IMR-90 (cell line): ENCODE measurements at places on chromosomes 16 and 17. TPM values are rescaled to one million over a fixed set of nuclear protein-coding genes. Genes with fewer than 3 reads are reported as not detected.

MT3 gene
- not detected in 2 replicates for total RNA-seq

EMC8 gene
- 23.7 and 28.3 TPM in 2 replicates for total RNA-seq

C16orf92 gene
- not detected in 2 replicates for total RNA-seq

CPHXL2 gene
- total RNA-seq: not detected in 2 replicates

DNA sequence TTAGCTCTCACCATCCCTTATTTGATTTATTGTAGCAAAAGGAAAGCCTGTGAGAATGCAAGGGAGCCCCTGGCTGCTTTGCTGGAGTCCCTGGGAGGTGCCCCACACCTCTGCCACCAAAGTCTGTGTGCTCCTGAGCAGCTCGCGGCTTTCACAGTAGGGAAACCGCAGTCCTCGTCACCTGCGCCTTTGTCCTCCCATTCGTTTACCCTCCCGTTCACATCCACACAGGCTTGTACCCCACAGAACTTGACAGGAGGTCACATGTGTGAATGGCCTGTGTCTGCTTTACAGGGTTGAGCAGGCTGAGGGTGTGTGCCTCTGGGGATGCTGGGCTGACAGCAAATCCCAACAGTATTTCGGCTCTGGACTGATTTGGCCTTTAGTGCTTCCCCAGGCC lies 152.5 kb downstream of the LGALS9B start:
- peaks cover 10% of the 10 kb centered on the region for H3K36me3 ChIP-seq
- no peak overlapping the region for H3K27ac ChIP-seq
- no peaks in the 10 kb centered on the region for H3K27me3 ChIP-seq

DNA sequence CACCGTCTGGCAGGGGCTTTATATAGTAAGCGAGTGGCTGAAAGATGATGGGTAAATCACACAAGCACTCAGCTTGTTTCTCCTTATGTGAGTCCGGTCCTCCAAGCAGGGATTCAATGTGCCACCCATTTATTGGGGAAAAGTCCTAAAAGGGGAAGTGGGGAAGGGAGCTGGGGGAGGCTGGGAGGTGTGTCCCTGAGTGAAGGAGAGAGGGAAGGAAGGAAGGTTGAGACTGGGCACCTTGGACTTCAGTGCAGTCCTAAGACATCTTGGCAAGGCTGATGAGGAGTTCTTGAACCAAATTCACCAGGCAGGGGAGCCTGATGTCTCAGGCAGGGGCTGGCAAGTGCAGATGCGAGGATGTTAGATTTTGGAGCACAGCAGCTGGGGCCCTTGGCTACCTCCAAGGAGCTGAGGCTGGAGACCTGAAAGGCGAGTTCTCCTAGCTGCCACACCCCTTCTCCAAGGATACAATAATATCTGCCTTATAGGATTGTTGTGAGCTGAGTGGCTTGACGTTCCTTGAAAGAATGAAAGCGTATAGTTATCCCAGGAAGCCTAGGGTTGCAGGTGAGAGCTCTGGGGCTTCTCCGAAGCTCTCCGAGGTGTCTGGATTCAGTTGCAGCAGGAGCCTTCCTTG lies 23.0 kb upstream of the CYLD start:
- H3K4me1 ChIP-seq: no peaks in the 10 kb centered on the region
- H3K27me3 ChIP-seq: no peaks in the 10 kb centered on the region; the same call in 1 of the 2 replicates
- no peak overlapping the region for H3K4me3 ChIP-seq
- H3K36me3 ChIP-seq: no peaks in the 10 kb centered on the region
- DNase-seq: no peak
- H3K27ac ChIP-seq: no peak overlapping the region

GRCh38 chr17:82605939-82606600 lies 42.2 kb downstream of the WDR45B start:
- H3K27ac ChIP-seq: no peak overlapping the region
- H3K4me1 ChIP-seq: peaks cover 5% of the 10 kb centered on the region
- H3K27me3 ChIP-seq: no peaks in the 10 kb centered on the region
- H3K4me3 ChIP-seq: no peak overlapping the region
- DNase-seq: no peak

DNA sequence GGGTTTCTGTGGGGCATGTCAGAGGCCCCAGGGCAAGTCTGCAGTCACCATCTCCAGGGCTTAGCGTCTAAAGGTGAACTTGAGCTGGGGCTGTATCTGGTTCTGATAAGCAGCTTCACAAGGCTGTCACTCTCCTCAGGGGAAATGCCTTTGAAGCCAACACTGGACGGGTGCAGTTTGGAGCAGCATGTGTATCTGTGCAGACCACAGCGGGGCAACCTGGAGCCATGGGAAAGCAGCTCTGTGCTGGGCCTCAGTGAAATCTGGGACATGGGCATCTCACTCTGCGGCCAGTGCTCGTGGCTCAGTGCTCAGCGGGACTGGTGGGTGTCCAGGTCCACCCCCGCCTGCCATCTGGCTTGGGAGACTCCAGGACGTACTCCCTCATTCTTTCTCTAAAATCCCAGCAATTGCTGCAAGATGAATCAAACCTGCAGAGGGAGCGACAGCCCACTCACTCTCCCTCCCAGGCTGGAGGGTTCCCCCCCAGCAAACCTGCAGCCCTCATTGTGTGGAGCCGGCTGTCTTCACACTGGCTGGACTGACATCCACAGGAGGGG lies 63.5 kb downstream of the PRMT7 start:
- no peak for DNase-seq
- no peaks in the 10 kb centered on the region for H3K36me3 ChIP-seq
- peaks cover 52% of the 10 kb centered on the region for H3K27me3 ChIP-seq
- no peaks in the 10 kb centered on the region for H3K4me1 ChIP-seq
- H3K4me3 ChIP-seq: no peak overlapping the region

- no peak for DNase-seq
- no peak overlapping the region for H3K27ac ChIP-seq
- H3K4me1 ChIP-seq: no peaks in the 10 kb centered on the region
- H3K27me3 ChIP-seq: peaks cover 35% of the 10 kb centered on the region
Measured at GRCh38 chr16:57900796-57901479, 70.0 kb downstream of the CNGB1 start.

GRCh38 chr16:53753431-53753830 lies 49.5 kb downstream of the FTO start:
- H3K27me3 ChIP-seq: no peaks in the 10 kb centered on the region
- DNase-seq: no peak
- no peak overlapping the region for H3K4me3 ChIP-seq
- peaks cover 14% of the 10 kb centered on the region for H3K4me1 ChIP-seq

- H3K27ac ChIP-seq: no peak overlapping the region
- no peaks in the 10 kb centered on the region for H3K36me3 ChIP-seq
- no peak overlapping the region for H3K4me3 ChIP-seq
- H3K27me3 ChIP-seq: peaks cover 81% of the 10 kb centered on the region
- no peaks in the 10 kb centered on the region for H3K4me1 ChIP-seq
Measured at GRCh38 chr17:49939318-49939717, 29.7 kb upstream of the DLX4 start.

- H3K4me1 ChIP-seq: peaks cover 3% of the 10 kb centered on the region
- H3K27ac ChIP-seq: no peak within 1 kb of the TSS
- no peaks in the 10 kb centered on the region for H3K27me3 ChIP-seq
Measured at GRCh38 chr17:31321481-31321880, at the start of gene EVI2A. TSS of gene EVI2A (minus strand) at chr17:31321622. CDS start at chr17:31319013, 2,609 bp downstream.

- H3K36me3 ChIP-seq: no peaks in the 10 kb centered on the region
- DNase-seq: peak; percentile 69
- H3K4me1 ChIP-seq: peaks cover 4% of the 10 kb centered on the region
- peaks cover 2% of the 10 kb centered on the region; the same call in 1 of the 2 replicates for H3K27me3 ChIP-seq
Measured at GRCh38 chr17:69828087-69828486, 246.9 kb upstream of the KCNJ16 start.

DNA sequence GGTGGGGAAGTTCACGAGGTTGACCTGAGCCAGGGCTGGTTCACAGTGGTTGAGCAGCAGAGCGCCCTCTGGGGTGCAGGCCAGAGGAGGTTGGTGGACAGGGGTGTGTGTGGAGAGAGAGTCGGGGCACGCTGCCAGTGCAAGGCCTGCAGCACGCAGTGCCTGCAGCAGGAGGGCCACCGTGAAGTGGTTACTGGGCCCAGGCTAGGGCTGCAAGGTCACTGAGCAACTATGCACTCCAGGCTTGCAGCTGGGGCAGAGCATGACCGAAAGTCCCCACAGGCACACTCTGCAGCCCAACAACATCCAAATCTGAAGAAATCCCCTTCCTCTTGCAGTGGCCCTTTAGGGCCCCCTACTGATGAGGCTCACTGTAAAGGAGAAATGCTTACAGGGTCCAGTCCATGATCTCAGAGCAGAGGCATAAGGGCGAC lies 89.1 kb upstream of the NOL11 start:
- H3K27ac ChIP-seq: no peak overlapping the region
- H3K36me3 ChIP-seq: peaks cover 6% of the 10 kb centered on the region
- H3K4me3 ChIP-seq: no peak overlapping the region
- H3K4me1 ChIP-seq: no peaks in the 10 kb centered on the region
- no peak for DNase-seq

GRCh38 chr17:76535788-76536510 lies 1.6 kb downstream of the CYGB start:
- DNase-seq: no peak
- H3K27me3 ChIP-seq: peaks cover 2% of the 10 kb centered on the region; the same call in 1 of the 2 replicates
- peaks cover 11% of the 10 kb centered on the region for H3K4me1 ChIP-seq
- no peak overlapping the region for H3K27ac ChIP-seq
- no peak overlapping the region for H3K4me3 ChIP-seq

- H3K27ac ChIP-seq: no peak overlapping the region
- no peak for DNase-seq
- H3K4me1 ChIP-seq: peaks cover 2% of the 10 kb centered on the region; the same call in 1 of the 2 replicates
- H3K27me3 ChIP-seq: peaks cover 46% of the 10 kb centered on the region
Measured at GRCh38 chr17:57785022-57785421, 39.9 kb upstream of the CCDC182 start.

DNA sequence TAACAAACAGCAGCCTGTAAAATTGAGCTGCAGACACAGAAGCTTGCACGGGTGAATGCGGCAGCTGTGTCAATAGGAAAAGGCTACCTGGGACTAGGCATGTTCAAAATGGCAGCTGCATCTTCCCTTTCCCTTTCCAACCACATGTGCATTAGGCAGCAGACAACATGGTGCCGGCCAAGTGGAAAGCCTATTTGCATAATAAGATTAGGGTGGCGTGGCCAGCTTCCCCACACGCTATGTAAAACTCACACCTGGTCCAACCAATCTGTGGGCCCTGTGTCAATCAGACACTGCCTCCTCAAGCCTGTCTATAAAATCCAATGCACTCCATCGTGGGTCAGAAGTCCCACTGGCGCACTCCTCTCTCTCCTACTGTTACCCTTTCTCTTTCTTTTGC lies 61.0 kb upstream of the RBBP6 start:
- no peaks in the 10 kb centered on the region for H3K36me3 ChIP-seq
- no peaks in the 10 kb centered on the region for H3K4me1 ChIP-seq
- DNase-seq: no peak
- H3K27ac ChIP-seq: no peak overlapping the region
- no peak overlapping the region for H3K4me3 ChIP-seq

DNA sequence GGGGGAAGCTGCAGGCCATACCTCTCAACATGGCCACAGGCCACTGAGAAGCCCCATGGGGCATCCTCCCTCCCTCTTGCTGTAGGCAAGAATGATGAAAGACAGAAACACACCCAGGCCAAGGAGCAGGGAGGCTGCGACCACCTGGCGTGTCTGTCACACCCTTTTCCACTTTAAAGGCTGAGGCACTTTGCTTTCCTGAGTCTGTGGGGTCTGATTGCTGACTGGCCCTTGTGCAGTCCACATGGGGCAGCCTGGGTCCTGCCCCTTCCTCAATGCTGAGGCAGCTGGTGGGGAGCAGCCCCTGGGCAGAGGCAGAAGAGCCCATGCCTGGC lies 8.7 kb downstream of the TMEM204 start:
- peaks cover 21% of the 10 kb centered on the region for H3K36me3 ChIP-seq
- H3K4me1 ChIP-seq: peaks cover 3% of the 10 kb centered on the region; the same call in 1 of the 2 replicates
- no peak overlapping the region for H3K27ac ChIP-seq

DNA sequence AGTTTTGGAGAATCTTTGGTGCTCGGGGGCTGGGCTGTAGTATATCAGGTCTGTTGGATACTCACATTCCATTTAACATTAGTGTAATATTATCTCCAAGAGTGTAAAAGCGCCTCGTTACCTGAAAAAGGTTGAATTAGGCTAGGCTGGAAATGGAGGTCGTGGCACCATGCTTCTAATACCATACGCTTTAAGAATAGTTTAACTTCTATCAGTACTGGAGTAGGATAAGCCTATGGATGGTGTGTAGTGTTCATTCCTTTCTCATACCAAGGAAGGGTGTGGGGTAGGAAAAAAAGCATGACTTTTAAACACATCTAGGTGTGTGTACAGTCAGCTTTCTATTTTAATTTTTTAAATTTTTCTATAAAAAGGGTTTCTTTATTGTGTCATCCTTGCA lies 2.0 kb downstream of the SRCAP start:
- H3K27me3 ChIP-seq: no peaks in the 10 kb centered on the region
- peaks cover 37% of the 10 kb centered on the region for H3K36me3 ChIP-seq
- H3K4me3 ChIP-seq: no peak overlapping the region
- no peak overlapping the region for H3K27ac ChIP-seq

- H3K4me1 ChIP-seq: peaks cover 4% of the 10 kb centered on the region
- H3K27ac ChIP-seq: no peak overlapping the region
- DNase-seq: no peak
- H3K36me3 ChIP-seq: no peaks in the 10 kb centered on the region
- no peak overlapping the region for H3K4me3 ChIP-seq
Measured at GRCh38 chr16:19833176-19833575, 51.5 kb downstream of the GPRC5B start.

- peak overlapping the region; percentile 87 for H3K27ac ChIP-seq
- H3K4me1 ChIP-seq: peaks cover 27% of the 10 kb centered on the region
- no peak overlapping the region for H3K4me3 ChIP-seq
- no peaks in the 10 kb centered on the region for H3K27me3 ChIP-seq
- no peak for DNase-seq
- H3K36me3 ChIP-seq: no peaks in the 10 kb centered on the region
Measured at GRCh38 chr17:61217878-61218437, 181.7 kb upstream of the TBX2 start.

DNA sequence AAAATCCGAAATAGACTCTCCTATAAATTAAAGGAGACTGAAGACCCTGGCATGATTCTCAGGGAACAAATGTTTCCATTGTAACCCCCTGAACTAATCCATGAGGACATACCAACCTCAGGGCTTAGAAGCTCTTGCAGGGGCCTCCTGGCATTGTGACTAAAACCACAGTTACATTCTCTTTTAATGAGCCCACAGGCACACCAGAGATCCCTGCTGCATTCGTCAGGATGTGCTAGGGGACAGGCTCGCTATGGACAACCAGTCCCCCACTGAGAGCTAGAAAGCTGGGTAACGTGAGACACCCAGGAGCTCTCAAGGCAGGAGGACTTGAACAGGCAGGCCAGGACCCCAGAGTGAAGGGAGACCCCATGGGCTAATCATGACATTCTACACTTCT lies 140.6 kb upstream of the TNRC6C start:
- no peak overlapping the region for H3K27ac ChIP-seq
- H3K27me3 ChIP-seq: peaks cover 14% of the 10 kb centered on the region
- H3K4me1 ChIP-seq: no peaks in the 10 kb centered on the region
- no peaks in the 10 kb centered on the region for H3K36me3 ChIP-seq
- no peak for DNase-seq
- no peak overlapping the region for H3K4me3 ChIP-seq

- no peaks in the 10 kb centered on the region for H3K4me1 ChIP-seq
- no peak overlapping the region for H3K27ac ChIP-seq
- no peaks in the 10 kb centered on the region for H3K36me3 ChIP-seq
Measured at GRCh38 chr17:21131137-21131536, 4.4 kb downstream of the DHRS7B start.

DNA sequence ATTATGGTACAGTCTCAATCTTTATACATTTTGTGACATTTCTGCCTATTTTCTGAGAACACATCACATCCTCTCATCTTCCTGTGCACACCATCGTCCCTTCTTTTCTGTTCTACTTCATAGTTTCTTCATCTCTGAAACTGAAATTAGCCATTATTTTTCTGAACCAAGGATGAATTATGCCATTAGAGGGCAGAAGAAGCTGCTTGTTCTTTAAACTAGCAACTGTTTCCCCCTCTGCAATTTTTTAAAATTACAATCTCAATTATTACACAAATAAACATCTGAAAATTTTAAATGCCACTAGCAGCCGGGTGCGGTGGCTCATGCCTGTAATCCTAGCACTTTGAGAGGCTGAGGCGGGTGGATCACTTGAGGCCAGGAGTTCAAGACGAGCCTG lies 41.3 kb downstream of the RBBP6 start:
- no peaks in the 10 kb centered on the region for H3K36me3 ChIP-seq
- no peaks in the 10 kb centered on the region for H3K27me3 ChIP-seq
- peaks cover 3% of the 10 kb centered on the region; the same call in 1 of the 2 replicates for H3K4me1 ChIP-seq
- no peak overlapping the region for H3K4me3 ChIP-seq
